Stimulated activated CD4-positive, alpha-beta T cell treated with anti-CD3 and anti-CD28 coated beads, Interleukin-4, amount 100 ng/mL, for 1 hour (primary cell): ENCODE measurements at places on chromosomes 4 and X.

- no peak for DNase-seq
These were observed 166.0 kb downstream of the ANTXR2 start for GRCh38 chr4:79907001-79907400.

GRCh38 chr4:178784491-178784890 lies 1342.3 kb upstream of the AGA start:
- DNase-seq = no peak

DNA sequence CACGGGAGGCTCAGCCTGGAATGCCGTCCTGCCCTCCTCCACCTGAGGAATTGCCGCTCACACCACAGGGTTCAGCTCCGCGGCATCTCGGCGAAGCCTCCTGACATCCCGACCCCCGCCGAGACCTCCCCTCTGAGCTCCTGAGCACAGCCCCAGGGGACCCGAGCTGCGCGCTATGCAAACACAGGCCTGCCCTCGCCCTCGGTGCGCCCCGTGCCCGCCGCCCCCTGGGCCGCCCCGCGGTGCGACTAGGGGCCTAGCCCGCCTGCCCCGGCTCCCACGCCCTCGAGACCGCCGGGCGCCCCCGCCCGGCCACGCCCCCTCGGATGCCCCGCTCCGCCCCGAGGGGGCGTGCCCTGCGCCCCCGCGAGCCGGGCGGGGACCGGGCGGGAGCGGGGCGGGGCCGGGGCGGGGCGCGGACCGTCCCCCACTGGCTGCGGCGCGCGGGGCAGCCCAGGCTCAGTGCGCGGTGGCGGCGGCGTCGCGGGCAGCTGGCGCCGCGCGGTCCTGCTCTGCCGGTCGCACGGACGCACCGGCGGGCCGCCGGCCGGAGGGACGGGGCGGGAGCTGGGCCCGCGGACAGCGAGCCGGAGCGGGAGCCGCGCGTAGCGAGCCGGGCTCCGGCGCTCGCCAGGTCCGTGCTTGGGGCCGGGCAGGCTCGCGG lies at the start of gene FGFR3:
FGFR3 (plus strand) TSS at position 462 of the 664 bp plus-strand sequence. CDS start 642 bp downstream, outside the sequence.
- peak; percentile 57 for DNase-seq

DNA sequence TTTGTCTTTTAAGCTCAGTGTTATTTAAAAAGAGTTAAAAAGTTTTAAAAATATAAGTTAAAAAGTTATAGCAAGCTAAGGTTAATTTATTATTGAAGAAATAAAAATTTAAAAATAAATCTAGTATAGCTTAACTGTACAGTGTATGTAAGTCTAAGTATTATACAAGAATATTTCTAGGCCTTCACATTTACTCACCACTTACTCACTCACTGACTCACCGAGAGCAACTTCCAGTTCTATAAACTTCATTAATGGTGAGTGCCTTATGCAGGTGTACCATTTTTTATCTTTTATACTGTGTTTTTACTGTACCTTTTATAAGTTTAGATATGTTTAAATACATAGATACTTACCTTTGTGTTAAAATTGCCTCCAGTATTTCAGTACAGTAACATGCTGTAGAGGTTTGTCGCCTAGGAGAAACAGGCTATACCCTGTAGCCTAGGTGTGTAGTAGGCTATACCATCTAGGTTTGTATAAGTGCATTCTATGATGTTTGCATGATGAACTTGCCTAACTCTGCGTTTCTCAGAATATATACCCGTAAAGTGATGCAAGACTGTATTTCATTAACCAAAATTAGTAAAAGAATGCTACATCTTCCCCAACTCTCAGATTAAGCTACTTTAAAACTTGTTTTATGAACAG lies 202.9 kb downstream of the CFAP299 start:
- DNase-seq = no peak

GRCh38 chr4:71322425-71322824 lies 16.4 kb upstream of the SLC4A4 start:
- DNase-seq = no peak

- DNase-seq = no peak
These were observed 154.5 kb downstream of the GPM6A start for GRCh38 chr4:175657571-175657970.

GRCh38 chr4:7771541-7772507 lies 167.8 kb downstream of the AFAP1 start:
- DNase-seq = no peak

GRCh38 chrX:1807301-1807731 lies 192.5 kb downstream of the ASMT start:
- DNase-seq = no peak

DNA sequence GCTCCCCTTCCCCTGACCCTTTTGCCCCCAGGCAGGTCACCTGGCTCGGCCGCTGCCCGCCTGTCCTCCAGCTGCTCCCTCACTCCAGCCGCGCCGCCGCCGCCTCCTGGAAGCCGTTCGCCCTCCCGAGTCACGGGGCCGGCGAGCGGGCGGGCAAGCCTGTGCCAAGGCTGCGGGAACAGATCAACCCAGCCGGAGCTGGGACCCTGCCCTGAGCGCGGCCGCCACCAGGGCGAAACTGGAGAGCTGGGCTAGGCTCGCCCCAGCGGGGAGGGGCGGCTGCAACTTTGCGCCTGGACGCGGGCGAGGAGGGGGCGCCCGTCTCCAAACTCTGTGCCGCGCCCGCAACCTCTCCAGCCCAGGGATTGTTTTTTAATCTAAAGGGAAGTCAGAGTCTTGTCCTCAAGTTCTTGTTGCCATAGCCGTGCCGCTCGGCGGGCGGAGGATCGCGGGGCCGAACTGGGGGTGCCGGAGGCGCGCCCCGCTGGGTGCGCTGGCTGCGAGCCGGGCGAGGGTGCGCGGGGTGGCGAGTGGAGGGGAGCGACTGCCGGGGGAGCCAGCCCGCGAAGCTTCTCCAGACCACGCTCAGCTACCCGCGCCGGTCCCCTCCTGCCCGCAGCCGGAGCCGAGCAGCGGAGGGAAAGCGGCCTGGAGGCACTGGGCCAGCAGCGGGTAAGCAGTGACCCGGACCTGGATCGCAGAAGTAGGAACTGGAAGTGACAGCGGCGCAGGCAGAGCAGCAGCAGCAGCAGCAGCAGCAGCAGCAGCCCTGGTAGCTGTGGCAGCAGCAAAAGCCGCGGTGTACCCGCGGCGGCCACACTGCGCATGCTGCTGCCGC lies 13.4 kb downstream of the ARHGEF6 start:
- peak; percentile 55 for DNase-seq

GRCh38 chr4:8788174-8788573 lies 83.5 kb downstream of the HMX1 start:
- DNase-seq = no peak

DNA sequence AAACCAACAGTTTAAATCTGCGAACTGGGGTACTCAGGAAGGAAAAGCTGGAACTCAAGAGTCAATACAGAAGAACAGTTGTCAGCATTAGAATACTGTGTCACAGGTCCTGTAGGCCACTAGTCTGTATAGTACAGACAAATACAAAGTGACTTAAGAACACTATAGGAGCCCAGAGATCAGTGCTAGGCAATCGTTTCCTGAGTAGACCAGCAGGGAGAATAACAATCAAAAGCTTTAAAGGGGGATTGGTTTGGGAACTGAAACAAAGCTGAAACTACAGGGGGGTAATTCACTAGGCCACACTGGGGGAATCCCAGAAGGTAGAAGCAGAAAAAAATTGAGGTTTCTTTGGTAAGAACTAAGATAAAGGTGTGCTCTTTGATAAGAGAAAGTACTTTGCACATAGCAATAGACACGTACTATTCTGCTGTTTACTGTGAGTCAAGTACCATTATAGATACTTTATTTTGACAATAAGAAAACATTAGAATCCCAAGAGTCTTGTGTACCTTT lies 339.7 kb downstream of the PCDH19 start:
- DNase-seq = no peak

GRCh38 chrX:109719264-109719663 lies 13.8 kb downstream of the ACSL4 start:
- no peak for DNase-seq

- no peak for DNase-seq
These were observed 49.0 kb downstream of the SH2D1A start for GRCh38 chrX:124395145-124395880.

- no peak for DNase-seq
These were observed 21.3 kb upstream of the FTHL17 start for GRCh38 chrX:31092970-31093638.

GRCh38 chrX:122565952-122566351 lies 618.1 kb upstream of the GRIA3 start:
- DNase-seq = no peak

GRCh38 chrX:21479695-21480270 lies 105.6 kb downstream of the CNKSR2 start:
- DNase-seq = no peak

GRCh38 chr4:6916587-6917460 lies 7.2 kb downstream of the TBC1D14 start:
- peak; percentile 40 for DNase-seq

GRCh38 chr4:15794905-15795304 lies 16.8 kb downstream of the CD38 start:
- DNase-seq = no peak

DNA sequence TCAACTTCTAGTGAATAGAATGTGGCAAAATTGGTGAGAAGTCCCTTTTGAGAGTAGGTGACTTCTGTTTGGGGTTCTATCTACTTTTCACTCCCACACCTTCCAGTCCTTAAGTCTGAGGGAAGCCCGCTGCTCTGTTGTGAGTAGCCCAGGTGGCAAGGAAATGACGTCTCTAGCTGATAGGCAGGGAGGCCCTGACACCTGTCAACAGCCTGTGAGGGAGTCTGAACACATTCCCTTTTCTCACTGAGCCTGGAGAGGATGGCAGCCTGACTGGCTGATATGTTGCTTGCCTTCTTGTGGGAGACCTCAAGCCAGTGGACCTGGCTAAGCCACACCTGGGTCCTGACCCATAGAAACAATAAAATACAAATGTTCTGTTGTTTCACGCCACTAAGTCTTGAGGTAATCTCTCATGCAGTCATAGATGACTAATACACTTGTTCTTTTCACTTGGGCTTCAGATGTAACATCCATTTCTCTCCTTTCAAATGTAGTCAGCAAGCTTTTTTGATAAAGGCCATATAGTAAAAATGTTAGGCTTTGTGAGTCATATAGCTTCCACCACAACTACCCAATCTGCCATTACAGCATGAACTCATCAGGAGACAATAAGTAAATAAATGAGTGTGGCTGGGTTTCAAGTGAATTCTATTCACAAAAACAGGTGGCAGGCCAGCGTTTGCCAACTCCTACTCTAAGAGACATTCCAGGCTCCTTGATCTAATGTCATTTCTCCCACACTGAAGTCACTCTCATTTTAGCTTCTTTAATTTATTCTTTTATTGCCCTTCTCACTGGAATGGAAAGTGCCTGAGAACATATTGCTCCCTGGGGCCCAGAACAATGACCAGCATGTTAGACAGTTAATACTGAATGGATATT lies 265.1 kb upstream of the MAD2L1 start:
- DNase-seq = no peak

- peak; percentile 69 for DNase-seq
These were observed 10.4 kb downstream of the L1CAM start for GRCh38 chrX:153875391-153876111.

- no peak for DNase-seq
These were observed 145.1 kb downstream of the NHS start for GRCh38 chrX:17520016-17520615.

- no peak for DNase-seq
These were observed 17.2 kb downstream of the SPIN3 start for GRCh38 chrX:56978172-56978571.

- no peak for DNase-seq
These were observed 35.1 kb downstream of the ARHGAP24 start for GRCh38 chr4:85509882-85510631.

DNA sequence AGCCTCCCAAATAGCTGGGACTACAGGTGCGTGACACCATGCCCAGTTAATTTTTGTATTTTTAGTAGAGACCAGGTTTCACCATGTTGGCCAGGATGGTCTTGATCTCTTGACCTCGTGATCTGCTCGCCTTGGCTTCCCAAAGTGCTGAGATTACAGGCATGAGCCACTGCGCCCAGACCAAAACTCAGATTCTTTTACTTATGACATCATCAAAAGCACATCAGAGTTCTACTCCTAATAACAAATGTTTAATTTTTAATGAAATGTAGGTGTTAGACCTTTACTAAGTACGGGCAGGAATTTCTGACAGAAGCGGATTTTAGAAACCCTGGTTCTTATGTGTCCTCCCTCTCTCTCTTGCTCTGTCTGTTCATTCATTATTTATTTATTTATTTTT lies 38.5 kb upstream of the ERVMER34-1 start:
- DNase-seq = no peak

DNA sequence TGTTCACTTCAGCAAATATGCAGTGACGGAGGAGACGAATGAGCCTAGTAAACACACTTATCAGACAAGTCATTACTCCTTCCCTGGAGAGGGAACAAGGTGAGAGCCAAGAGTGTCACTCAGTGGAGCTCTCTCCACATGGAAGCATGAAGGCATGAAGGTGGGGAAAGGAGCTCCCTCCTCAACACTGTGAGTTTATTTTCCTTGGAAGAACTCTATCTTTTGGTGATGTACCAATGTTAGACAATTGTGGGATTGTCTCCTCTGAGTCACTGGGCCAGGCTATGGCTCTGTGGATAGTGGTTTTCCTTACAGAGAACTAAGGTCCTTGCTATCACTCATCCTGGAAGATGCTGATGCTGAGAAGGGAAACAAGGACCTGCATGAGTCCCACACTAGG lies 200.2 kb downstream of the CPEB2 start:
- DNase-seq = no peak

GRCh38 chrX:108426262-108426661 lies 12.0 kb downstream of the COL4A6 start:
- DNase-seq = no peak

GRCh38 chr4:56786955-56787354 lies 34.5 kb downstream of the SPINK2 start:
- no peak for DNase-seq

DNA sequence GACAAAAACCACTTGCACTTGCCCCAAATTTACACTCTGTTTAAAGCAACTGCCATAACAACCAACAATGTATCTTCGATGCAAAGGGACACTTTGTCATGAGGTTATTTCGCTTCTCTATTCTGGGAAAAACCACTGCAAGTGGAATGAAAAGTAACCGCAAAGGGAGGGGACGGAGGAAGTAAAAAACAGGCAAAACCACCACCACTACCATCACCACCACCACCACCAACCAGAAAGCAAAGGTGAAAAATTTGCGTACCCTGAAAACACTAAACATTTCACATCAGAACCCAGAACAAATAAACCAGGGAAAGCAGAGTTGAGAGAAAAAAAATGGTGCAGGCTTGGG lies 1.2 kb upstream of the N4BP2 start:
- DNase-seq = peak; percentile 9
